ENCODE measurements at places on chromosomes 5 and 9.

GRCh38 chr9:86246752-86247161, 12.7 kb downstream of the C9orf153 start:
- DNase-seq = no peak

- no peak for DNase-seq
These were observed 236.2 kb downstream of the NNT start for GRCh38 chr5:43839218-43839617.

DNA sequence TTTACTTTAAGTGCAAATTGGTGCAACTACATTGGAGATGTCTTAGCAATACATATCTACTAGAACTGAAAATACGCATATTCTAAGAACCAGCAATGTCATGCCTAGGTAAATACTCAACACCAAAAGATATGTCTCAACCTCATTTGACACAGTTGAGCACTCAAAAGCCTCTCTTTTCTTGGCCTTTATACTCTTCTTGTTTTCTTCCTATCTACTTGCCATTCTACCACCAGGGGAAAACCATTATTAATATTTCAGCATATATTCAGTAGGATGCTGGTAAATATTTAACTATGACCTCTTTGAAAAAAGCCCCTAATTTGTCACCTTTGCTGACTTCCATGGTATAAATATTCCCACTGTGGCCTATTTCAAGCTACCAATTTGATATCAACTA, 443.8 kb downstream of the LRRC70 start:
- DNase-seq = no peak

DNA sequence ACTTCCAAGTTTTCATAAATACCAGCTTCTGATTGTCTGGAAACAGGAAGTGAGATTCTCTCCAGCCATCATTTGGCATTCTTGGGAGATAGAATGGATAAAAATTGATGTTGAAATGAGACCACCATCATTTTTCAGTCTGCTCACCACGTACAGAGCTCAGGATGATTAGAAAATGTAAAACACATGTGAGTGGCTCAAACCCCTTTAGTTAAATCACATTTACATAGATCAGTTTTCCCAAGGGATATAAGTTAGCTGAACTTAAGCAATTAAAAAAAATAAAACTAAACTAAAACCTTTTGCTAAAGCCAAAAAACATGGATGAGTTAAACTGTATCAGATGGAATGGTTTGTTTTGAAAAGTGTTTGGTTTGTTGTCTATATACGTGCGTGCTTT, 37.1 kb upstream of the GDNF start:
- no peak for DNase-seq

- no peak for DNase-seq
These were observed 146.7 kb downstream of the HSPA4 start for GRCh38 chr5:133198511-133198910.

DNA sequence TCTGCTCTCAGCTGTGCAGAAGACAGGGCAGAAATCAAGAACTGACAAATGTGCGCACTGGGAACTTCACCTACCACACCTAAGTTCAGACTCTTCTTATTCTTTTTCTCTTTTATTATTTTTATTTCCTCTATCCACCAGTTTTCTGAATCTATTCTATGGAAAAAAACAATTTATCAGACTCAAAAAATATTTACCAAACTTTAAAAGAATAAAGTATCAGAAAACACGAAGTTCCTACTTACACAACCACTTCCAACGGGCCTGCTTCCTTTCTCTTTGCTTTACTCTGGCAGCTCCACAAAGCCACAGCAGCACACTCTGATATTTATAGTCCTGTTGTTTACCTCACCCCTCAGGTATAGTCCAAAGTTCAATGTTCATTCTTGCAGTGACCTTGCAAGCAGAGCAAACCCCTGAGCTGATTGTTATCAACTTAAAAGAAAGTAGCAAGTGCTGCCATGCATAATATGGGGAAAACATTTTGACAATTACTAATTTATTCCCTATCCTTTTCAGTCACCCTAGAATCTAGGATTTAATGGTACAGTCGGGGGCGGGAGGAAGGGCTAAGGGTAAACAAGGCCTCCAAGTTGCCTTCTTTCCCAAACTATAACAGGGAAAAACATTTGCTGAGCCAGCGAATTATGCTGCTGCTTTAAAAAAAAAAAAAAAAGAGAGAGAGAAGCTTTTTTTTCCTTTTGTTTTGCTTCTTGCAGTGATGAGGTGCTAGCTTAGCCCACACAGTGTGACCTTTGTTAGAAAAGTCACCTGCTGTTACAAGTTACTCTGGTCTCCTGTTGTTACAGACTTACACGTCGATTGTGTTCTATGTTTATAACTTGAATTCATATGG, at the start of gene SELENOP:
Gene SELENOP (minus strand): TSS at position 302 of the 856 bp plus-strand sequence. CDS start 3,539 bp downstream, outside the sequence.
- no peak for DNase-seq

- DNase-seq = no peak
These were observed 89.8 kb upstream of the TLE4 start for GRCh38 chr9:79481846-79482477.

GRCh38 chr9:115135821-115136778, 18.1 kb upstream of the TNC start:
- no peak for DNase-seq

- no peak for DNase-seq
These were observed 110.4 kb downstream of the STARD4 start for GRCh38 chr5:111401906-111402305.

DNA sequence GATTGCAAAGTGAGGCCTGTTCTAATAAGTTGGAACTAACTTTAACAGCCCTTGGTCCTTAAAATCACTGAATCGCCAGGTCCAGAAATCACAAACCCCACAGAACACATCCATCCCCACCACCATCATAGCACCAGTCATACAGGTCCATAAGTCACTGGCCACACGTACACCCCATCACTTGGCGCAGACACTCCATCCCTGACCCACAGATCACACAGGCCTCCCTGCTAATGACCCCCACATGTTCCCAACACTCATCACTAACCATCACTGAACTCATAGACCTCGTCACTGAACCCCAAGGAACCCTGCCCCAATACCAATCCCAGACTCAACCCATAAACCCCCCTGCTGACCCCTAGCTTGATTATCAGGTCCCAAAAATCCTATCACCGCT, 41.2 kb upstream of the ZNF300 start:
- DNase-seq = no peak

GRCh38 chr9:82716821-82717220, 346.1 kb downstream of the RASEF start:
- no peak for DNase-seq

- DNase-seq = no peak
These were observed 14.4 kb downstream of the HNRNPK start for GRCh38 chr9:83965350-83966208.

- no peak for DNase-seq
These were observed 16.7 kb downstream of the VCAN start for GRCh38 chr5:83488271-83488670.

- no peak for DNase-seq
These were observed 22.5 kb downstream of the OLFML2A start for GRCh38 chr9:124799274-124800006.

- DNase-seq = no peak
These were observed 2.1 kb downstream of the NRARP start for GRCh38 chr9:137299938-137300337.

DNA sequence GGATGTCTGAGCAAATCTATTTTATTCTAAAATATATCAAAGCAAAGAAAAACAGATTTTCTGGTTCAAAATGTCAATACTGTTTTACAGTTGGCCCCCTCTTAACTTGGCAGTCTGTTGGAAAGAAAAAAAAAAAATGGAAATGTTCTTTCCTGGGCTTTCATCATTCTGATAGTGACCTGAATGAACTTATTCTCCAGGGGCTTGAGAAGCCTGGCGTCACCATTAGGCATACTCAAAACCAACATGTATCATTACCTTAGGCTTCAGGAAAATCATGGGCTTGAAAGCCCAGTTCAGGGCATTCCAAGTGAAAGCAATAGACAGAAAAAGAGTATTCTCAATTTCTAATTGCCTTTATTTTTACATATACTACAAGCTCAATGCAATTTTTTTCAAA, 283.7 kb upstream of the PUM3 start:
- no peak for DNase-seq

GRCh38 chr5:107820429-107820828, 149.7 kb upstream of the EFNA5 start:
- DNase-seq = no peak

GRCh38 chr5:15717001-15717400, 217.0 kb downstream of the FBXL7 start:
- DNase-seq = no peak

- DNase-seq = peak; percentile 24
These were observed 2.0 kb downstream of the GADD45G start for GRCh38 chr9:89606624-89607311.

DNA sequence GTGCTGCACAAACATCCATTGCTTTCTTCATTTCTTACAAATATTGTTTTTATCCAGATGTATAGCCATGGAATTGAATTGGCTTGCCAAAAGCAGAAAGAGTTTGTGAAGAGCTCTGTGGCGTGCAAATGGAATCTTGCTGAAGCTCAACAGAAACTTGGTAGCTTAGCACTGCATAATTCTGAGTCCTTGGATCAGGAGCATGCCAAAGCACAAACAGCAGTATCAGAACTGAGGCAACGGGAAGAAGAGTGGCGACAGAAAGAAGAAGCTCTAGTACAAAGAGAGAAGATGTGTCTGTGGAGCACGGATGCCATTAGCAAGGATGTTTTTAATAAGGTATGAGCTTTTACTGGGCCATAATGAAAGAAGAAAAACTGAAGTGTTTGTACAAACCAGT, 5.5 kb downstream of the CDC37L1 start:
- DNase-seq = no peak
